NCI-H226 (cell line): ENCODE measurements at places on chromosomes 3 and 15.

GRCh38 chr3:25462495-25462894, 34.4 kb downstream of the RARB start:
- no peak for DNase-seq

DNA sequence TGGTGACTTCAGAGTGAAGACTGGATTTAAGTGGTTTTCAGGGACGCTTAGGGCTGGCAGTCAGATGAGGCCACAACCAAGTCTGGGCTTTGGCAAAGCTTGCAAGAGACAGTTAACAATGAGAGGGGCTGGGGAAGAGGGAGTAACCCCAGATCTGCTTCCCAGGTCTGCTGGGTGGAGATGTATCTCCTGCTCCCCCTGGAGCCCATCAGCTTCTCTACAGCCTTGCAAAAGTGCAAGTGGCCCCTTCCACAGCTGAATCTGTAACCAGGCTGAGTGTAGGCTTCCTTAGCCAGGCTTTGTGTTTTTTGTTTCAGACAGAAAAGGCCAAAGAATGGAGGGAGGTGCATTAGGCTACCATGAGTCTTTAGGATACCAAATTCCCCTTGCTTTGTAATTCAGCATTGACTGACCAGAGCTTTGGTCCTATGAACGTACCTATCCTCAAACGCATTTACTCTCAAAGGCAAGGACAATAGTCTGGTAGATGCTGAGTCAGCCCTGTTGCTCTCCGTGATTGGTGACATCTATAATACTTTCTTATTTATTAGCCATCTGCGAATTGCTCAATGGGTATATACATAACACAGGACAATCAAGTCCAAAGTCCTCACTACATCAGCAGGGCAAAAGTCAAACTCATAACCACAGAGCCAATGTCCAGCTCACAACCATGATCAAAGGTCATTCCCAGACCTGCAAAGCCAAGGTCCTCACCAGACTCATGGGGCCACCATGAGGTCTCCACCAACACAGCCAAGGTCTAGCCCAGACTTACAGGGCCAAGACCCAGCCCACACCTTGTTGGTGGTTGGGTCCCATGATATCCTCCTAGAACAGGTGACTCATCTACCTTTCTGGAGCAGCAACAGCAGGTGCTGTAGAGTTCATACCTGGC, 17.1 kb downstream of the CCDC13 start:
- no peak for DNase-seq

DNA sequence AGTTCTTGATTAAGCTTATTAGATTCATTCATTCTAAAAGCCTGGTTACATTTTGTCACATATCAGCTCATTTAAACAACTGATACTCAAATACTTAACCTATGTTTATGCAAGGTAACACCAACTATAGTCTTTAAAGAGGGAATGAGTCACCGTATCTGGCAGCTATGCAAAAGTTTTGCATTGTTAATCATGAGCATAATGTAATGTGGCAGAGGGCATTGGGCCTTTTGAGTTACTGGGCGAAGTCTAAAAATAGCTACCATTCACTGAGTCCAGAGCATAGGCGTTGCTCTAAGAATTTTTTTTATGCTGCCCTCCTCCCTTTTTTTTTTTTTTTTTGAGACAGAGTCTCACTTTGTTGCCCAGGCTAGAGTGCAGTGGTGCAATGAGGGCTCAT, 277.7 kb upstream of the ZNF717 start:
- DNase-seq, result no peak

GRCh38 chr3:192482809-192483208, 244.5 kb downstream of the FGF12 start:
- DNase-seq, result peak; percentile 60

- no peak for DNase-seq
Observed at GRCh38 chr3:169659820-169660674, 3.5 kb downstream of the MECOM start.

- no peak for DNase-seq
Observed at GRCh38 chr15:64647367-64647766, 128.0 kb downstream of the RBPMS2 start.

GRCh38 chr15:71612397-71612722, 198.0 kb upstream of the NR2E3 start:
- DNase-seq, result no peak

GRCh38 chr3:30294241-30294667, 312.1 kb upstream of the TGFBR2 start:
- no peak for DNase-seq

DNA sequence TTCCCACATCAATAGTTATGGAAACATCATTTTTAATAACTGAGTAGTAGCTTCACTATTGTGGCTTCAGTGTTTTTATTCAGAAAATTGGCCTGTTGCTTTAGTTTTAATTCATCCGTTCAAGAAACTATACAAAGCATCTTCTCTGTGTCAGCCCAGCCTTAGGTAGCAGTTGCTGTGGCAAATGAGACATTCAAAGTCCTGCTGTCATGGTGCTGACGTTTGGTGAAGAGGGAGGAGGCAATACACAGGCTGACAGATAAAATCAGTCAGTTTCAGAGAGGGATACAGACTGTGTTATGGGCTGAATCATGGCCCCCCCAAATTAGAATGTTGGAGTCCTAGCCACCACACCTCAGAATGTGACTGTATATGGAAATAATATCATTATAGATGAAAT, 56.5 kb downstream of the SLC7A14 start:
- DNase-seq, result no peak

- DNase-seq, result no peak
Observed at GRCh38 chr3:24764236-24764915, 269.7 kb upstream of the THRB start.

- no peak for DNase-seq
Observed at GRCh38 chr3:44865272-44866035, 3.7 kb downstream of the TMEM42 start.

DNA sequence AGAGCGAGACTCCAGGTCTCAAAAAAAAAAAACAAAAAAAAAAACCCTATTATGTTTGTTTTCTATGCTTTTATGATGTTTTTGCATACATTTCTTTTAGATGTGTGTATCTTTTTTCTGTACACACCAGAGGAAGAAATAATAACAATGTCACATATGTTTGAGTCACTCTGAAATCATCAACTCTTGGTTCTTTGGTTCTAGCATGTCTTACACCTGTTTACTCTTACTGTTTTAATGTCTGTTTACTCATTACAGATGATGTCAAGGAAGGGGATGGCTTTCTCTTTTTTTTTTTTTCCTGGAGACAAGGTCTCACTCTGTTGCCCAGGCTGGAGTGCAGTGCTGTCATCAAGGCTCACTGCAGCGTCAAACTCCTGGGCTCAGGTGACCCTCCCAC, 24.1 kb downstream of the RHOA start:
- no peak for DNase-seq

DNA sequence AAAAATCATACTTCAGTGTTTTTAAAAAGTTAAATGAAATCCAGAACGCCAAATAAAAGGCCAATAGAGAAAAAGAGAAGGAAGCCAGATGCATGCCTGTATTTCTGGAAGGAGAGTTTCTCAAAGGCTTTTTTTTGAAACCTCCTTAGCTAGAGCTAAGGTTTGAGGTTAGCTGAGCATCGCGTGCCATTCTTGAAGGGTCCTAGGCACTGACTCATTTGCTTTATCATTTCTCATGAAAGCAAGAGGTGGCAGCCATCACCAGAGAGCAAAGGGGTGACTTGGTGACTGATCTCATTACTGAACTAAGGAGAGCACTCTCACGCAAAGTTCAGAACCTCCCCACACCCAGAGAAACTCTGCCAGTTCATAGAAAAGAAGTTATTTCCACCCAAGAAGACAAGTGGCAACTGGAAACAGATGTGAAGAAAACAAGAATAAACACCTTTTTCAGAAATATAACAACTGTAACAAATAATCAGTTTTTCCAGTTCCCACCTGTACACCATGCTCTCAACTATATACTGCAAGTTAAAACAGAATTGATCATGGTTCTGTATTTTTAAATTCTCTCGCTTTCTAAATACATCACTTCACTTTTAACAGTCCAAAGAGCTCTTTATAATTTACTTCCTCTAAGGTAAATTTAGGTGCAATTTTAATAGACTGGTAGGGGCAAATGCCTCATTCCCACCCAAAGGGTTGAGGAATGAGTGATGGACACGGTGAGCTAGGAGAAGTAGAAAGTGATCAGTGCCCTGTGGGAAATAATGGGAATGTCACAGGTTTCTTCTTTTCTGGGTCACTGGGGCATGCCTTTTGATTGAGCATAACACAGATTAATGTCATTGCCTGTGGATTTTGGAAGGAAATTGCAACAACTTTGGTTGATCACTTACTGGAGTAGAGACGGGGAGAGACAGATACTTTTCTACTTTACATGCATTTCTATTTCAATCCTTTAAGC, 24.7 kb downstream of the GPR15 start:
- DNase-seq, result no peak

- DNase-seq, result no peak
Observed at GRCh38 chr15:59152694-59153450, 47.9 kb downstream of the CCNB2 start.

DNA sequence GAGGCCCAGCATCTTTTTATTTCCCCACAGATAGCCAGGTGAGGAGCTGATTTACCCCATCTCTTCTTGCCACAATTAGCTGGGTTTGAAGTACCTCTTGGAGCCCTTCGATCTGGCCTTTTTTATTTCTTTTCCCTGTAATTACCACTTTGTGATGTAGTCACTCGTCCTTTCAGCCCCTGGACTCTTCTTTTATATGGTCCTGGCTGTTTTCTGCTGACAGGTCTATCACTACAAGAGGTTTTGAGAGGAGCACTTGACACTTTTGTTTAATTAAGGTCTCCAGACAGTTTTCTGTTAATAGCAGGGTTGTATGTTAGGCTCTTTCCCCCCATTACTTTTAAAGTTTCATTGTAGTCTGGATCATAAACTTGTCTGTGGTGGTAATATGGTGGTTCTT, 11.8 kb downstream of the ATXN7 start:
- no peak for DNase-seq

DNA sequence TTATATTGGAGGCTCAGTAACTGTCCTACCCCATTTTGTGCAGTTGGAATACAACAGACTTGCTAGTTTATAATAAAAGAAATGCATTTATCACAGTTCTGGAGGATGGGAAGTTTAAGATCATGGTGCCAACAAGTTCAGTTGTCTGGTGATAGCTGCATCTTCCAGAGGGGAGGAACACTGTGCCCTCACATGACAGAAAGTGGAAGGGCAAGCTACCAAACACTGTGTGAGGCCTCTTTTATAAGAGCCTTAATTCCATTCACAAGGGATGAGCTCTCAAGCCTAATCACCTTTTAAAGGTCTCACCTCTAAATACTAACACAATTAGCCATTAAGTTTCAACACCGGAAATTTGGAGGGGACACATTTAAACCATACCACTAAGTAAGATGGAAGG, 1073.9 kb downstream of the PLOD2 start:
- DNase-seq, result no peak

DNA sequence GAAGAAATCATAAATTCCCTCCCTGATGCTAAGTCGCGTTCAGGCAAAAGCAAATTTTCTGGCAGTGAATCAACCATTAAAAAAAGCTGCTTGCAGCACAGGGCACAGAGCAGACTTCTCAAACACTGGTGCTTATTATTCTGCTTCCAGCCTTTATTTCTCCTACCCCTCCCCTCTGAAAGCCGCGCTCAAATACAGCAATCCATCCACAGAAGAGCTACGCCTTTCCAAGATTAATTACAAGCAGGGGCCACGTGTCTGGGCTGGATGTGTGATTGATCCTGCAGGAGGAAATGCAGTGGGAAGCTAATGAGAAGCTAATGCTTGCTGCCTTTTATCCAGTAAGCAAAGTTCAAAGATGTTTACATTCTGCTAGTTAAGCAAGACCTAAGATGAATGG, 134.9 kb upstream of the TOPAZ1 start:
- no peak for DNase-seq

GRCh38 chr3:28699283-28699682, 350.7 kb upstream of the AZI2 start:
- no peak for DNase-seq

- no peak for DNase-seq
Observed at GRCh38 chr15:31461375-31461774, 134.7 kb downstream of the KLF13 start.

DNA sequence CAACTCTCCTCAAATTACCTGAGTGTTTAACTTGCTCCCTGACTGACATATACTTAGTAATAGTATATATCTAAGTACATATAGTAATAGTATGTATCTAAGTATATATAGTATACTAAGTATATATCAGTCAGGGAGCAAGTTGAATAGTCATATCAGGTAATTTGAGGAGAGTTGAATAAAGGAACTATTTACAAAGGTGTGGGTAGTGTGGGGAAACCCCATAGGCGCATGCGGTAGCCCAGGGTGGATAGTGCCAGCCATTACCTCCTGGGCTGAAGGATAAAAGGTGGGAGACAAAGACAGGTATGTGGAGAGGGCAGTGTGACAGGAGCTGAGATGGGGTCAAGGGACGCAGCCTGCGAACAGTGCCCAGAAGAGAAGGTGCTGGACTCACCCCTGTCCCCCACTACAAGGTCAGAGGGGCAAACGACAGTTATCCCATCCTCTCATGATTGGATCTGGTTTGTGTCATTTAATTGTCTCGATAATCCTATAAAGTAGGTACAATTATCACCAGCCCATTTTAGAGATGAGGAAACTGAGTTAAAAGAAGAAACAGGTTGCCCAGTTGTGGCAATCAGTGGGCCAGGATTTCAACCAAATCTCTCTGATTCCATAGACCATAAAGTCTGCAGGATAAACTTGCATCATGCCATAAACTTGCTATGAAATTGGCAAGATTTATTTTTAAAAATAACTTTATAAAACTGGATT, 34.1 kb upstream of the TPM1 start:
- DNase-seq, result no peak

DNA sequence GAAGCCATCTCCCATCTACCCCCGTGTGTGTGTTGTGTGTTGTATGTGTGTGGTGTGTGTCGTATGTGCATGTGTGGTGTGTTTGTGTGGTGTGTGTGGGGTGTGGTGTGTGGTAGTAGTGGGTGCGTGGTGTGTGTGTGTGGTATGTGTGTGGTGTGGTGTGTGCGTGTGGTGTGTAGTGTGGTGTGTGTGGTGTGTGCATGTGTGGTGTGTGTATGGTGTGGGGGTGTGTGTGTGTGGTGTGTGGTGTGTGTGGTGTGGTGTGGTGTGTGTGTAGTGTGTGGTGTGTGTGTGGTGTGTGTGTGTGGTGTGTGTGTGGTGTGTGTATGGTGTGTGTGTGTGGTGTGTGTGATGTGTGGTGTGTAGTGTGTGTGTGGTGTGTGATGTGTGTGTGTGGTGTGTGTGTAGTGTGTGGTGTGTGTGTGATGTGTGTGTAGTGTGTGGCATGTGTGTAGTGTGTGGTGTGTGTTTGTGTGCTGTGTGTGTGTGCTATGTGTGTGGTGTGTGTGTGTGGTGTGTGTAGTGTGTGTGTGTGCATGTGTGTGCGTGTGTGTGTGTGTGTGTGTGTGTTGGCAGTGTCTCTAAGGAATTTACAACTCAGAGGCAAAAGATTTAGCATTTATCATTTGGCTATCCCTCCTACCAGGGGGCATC, 156.3 kb upstream of the TMEM108 start:
- DNase-seq, result no peak

GRCh38 chr15:35290301-35290721, 205.2 kb upstream of the NANOGP8 start:
- DNase-seq, result no peak

DNA sequence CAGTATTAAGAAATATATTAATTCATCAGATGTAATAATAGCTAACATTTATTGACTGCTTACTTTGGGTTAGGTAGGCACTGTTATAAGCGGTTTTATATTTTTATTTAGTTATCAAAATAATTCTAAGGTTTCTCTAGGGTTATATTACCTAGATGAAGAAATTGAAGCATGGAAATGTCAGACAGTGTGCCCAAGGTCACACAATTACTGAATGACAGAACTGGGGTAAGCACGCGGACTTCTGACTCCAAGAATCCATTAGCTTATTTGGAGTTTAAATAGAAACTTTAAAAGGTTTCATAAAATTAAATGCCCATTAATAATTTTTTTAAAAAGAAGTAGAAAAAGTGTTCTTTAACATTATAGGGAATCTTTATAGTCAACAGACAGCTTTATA, 74.3 kb downstream of the CALML4 start:
- no peak for DNase-seq
